ENCODE measurements at places on chromosomes 2 and 18. TPM values are rescaled to one million over a fixed set of nuclear protein-coding genes. Genes with fewer than 3 reads are reported as not detected.

DNA sequence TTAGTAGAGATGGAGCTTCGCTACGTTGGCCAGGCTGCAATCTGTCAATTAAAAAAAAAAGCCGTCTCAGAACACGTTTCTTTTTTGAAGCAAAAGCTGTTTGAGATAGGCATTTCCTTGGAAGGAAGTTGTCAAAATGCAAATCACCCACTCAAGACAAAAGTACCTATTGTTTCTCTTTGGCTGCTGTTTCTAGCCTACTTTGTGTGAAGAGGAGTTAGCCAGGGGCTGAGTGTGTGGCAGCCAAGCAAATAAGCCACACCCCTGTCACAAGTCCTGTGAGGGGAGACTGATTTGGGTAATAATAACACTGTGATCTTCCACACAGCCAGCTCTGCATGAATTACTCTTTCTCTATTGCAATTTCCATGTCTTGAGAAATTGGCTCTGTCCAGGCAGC, 47.4 kb upstream of the CDCA7 start:
- H3K27ac ChIP-seq = no peak overlapping the region
- H3K27me3 ChIP-seq = no peaks in the 10 kb centered on the region
- no peak for DNase-seq
- no peaks in the 10 kb centered on the region for H3K4me1 ChIP-seq
- H3K36me3 ChIP-seq = no peaks in the 10 kb centered on the region
- no peak overlapping the region for H3K4me3 ChIP-seq

RBM43 gene
- 3.3 TPM for total RNA-seq

DNA sequence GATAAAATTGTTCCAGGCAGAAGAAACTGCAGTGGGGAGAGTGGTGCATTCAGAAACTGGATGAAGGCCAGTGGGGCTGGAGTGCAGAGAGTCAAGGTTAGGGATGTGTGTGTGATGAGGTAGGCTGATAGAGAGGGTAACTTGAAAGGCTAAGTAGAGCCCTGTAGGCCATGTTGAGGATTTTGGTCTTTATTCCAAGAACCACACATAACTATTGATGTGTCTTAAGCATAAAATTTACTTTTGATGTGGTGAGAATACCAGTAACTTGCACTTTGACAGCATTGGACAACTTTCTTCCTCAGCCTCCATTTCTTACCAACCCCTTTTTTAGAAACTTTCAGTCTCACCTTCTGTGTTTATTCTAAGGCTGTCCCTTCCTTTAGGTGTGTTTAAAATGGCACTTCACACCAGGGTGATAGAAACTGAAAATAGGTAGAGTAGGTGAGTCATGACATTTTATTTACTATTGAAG, 22.6 kb downstream of the MTX2 start:
- H3K36me3 ChIP-seq = no peaks in the 10 kb centered on the region
- no peak overlapping the region for H3K4me3 ChIP-seq
- no peak overlapping the region for H3K27ac ChIP-seq

GRCh38 chr2:149329068-149329467, 1.3 kb upstream of the LYPD6 start:
- peak overlapping the region; percentile 66 for H3K27ac ChIP-seq
- peak; percentile 16 for DNase-seq
- no peaks in the 10 kb centered on the region for H3K36me3 ChIP-seq
- no peak overlapping the region for H3K4me3 ChIP-seq
- peaks cover 14% of the 10 kb centered on the region for H3K4me1 ChIP-seq
